Kasumi-1 (cell line): ENCODE measurements at places on chromosomes 2 and 18.

DNA sequence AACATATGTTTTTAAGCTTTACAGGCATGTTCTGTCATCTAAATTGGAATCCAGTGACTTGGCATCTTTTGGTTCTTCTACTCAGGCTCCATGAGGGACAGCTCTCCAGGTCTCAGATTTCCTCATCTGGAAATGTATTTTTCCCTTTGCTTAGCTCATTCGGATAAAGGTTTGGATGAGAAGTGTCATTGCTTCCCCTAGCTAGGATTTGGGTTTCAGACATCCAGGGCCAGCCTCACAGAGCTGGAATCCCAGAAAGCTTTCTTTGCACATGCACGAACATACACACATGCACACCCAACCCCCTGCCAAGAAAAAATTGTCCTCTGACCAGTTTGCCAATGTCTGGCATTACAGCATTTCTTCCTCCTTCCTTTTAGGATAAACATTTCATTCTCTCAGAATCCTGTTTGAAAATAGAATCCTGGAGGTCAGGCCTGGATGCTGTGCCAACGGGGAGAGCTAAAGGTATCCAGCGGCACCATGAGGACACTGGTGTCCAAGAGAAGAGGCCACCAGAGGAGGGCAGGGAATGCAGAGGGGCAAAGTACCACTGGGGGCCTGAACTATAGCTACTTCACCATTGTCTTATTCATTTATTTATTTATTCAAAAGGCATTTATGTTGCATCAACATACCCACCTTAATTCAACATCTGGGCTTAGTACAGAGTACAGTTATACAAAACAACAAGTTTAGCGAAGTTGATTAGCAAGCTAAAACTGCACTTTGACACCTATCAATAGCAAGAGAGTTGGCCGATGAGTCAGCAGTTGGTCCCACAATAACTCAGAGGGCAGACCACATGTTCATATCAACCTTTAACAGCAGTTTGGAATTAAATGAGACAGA lies 97.9 kb upstream of the ATL2 start:
- no peak for DNase-seq

DNA sequence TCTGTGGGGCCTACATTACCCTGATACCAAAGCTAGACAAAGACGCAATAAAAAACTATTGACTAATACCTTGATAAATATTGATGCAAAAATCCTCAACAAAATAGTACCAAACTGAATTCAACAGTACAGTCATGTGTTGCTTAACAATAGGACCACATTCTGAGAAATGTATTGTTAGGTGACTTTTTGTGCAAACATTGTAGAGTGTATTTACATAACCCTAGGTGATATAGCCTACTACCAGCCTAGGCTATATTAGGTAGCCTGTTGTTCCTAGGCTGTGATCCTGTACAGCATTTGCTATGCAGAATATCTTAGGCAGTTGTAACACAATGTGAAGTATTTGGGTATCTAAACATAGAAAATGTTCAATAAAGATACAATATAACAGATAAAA lies 36.7 kb downstream of the CCDC138 start:
- no peak for DNase-seq

- DNase-seq, result no peak
These were observed 7.4 kb downstream of the LCT start for GRCh38 chr2:135829378-135830135.

- no peak for DNase-seq
These were observed 115.7 kb downstream of the MYO1B start for GRCh38 chr2:191360918-191361317.

DNA sequence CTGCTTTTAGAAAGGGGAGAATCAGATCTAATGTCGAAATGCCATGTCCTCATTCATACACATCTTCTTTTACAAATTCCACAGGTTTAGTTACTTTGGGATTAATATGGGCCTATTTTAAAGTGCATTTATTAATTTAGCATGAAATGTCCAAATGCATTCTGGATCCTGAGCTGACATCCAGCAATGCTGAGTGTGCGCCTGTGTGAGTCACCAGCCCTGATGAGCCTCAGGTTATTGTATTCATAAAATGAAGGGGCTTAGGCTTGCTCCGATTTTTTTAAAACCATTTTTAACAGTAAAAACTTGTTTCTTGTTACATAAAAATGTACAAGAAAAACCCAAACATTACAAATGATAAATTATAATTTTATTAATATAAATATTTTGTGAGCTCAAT lies 94.1 kb downstream of the SH3YL1 start:
- DNase-seq, result no peak

- DNase-seq, result no peak
These were observed 713.7 kb downstream of the DSC3 start for GRCh38 chr18:30328839-30329238.

DNA sequence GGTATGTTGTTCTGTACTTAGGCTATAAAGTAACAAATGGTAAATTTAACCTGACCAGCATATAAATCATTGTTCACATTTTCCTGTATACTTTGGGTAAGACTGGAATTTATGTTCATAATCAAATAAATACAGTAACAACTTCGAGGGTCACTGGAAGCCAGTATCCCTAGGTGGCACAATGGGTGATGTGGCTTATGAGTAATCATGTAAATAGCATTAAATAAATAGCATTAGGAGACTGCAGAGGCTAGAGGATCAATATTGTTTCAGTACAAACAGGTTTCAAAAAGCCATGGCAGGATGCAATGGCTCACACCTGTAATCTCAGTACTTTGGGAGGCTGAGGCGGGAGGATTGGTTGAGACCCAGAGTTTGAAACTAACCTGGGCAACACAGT lies 690.6 kb downstream of the SLC4A3 start:
- no peak for DNase-seq

DNA sequence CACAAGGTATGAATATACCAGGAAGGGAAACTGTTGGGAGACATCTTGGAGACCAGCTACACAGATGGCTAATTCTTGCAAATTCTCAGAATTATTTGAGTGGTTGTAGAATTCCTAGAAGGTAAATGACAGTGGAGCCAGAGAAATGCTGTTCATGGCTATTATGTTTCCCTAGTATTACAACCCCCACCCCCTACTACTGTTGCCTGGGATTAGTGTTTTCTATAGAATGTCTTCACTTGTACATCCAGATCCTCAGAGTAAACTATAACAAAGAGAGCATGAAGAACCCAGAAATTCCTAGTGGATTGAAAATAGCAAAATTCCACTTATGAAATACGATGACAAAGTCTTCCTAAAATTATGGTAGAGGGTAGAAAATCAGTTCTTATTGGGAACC lies 15.3 kb downstream of the LGALSL start:
- DNase-seq, result no peak

DNA sequence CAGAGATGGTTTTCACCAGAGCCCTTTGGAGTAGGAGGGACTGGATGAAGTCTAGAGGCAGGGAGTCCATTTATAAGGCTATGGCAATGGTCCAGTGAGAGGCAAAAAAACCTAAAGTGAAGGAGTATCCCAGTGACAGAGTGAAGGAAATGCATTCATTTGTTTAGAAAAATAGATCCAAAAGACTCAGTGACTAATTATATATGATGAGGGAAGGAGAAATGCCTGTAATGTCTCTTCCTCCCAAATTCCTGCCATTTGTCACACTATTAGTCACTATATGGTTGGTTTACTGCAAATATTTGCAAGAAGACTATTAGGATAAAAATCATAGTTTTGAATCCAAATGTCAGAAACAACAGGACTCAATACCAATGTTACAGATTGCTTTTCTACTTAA lies 104.2 kb downstream of the ZNF521 start:
- DNase-seq, result no peak

GRCh38 chr2:32436150-32436549 lies 79.3 kb downstream of the BIRC6 start:
- no peak for DNase-seq

DNA sequence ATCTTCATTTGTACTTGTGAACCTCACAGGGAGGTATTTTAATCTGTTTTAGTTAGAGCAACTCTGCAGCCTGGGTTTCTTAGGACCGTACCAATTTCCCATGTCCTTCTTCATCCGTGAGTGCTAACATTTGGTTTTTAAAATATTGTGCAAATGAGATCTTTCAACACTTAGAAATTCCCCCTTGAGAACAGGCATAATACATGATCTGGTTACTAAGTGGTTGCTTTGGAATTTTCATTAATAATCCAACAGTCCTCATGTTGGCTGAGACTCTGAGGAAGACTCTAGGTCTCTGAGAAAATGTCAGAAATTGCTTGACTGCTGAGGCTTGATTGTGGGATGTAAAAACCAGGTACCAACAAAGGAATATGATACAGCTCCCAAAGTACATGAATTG lies 125.6 kb upstream of the CDCA7 start:
- DNase-seq, result no peak

DNA sequence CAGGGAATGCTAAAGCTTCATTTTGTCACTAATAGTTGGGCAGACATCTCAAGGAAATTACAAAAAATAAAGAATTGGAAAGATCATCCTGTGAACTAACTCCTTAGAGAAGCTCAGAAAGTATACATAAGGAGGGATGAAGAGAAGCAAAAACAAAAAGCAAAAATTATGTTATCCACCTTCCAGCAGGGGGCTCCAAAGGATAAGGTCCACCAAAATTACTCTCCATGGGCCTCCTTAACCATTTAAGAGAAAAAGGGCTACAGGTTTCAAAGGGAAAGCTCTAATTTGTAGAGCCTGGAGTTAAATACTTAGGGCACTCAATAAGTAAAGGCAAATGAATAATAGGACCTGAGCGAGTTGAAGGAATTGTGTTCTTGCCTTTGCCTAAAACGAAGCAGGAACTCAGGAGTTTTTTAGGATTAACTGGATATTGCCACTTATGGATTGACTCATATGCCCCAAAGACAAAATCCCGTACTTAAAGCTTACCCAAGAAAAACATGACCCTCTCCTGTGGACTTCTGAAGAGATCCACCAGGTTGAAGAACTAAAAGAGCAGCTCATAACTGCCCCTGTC lies 1167.9 kb downstream of the DSC3 start:
- peak; percentile 75 for DNase-seq

DNA sequence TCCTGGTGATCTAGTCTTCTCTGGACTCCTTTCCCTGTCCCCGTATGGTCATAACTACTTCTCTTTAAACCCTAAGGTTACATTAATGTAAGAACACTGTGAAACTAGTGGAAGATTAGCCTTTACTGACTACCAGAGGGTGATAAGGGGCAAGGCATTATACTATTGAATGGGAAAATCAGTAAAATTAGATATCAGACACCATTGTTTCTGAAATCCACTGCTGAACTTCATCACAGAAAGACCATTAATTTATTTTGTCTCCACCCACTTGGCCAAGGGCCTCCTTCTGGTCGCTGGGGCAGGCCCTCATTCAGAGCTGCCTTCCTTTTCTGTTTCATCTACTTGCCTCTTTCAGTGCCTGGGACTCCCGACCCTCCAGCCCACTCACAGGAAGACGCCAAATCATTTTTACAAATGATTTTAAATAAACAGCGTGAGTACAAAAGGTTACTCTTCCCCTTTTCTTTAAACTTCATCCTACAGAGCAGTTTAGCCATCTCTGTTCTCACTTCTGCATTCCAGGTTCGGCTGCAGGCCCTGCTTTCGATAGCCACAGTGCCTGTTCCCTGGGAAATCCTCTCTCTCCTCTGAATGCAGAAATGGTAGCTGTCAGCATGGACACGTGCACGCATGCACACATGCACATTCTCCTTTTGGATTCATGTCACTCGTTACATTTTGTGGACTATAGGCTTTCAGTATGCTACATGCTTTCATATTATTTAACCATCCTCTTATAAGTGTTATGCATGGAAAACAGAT lies 70.3 kb upstream of the DOCK10 start:
- no peak for DNase-seq

- DNase-seq, result no peak
These were observed 97.9 kb upstream of the TAF1B start for GRCh38 chr2:9745153-9745899.

GRCh38 chr2:64250751-64251423 lies 106.7 kb upstream of the PELI1 start:
- DNase-seq, result no peak

DNA sequence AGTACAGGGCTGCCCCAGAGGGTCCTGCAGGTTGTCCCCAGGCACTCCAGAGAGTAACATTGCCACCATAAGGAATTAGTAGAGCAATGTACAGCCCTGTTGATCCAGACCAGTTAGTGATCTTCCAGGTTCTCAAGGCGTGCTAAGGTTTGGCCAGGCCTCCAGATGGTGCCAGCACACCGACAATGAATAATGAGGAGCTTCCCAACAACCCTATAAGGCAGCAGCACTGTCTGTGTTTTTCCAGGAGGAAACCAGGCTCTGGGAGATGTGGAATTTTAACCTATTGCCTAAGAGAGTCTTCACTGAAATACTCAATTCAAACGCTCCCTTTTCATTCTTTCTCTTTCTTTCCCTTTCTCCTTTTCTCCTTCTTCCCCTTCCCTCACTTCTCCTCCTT lies 122.1 kb downstream of the MGAT5 start:
- DNase-seq, result no peak

DNA sequence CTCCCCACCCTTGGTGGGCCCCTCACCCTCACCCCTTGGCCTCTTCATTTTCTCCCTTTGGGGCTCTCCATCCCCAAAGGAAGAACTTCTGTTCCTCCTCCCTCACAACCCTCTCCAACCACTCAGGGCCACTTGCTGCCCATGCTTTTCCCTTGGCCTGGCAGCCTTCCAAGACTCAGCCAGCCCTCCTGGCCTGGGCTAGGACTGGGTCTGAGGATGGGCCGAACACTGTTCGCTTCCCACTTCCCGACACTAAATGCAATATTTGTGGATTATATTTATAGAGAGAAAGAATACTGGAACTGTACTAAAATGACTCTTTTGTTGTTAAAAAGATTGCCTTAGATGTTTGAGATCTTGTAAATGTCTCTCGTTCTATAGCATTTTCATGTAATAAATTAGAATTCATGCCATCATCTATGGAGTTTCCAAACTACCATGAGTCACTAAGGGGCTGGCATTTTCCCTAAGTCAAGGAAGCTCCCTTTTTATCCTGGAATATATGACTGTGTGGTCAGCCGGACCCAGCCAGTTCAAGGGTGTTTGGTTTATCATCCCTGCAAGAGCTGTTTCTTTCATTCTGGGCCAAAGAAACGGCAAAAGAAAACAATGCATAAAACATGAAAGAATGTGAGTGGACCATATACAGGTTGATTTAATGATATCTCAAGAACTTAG lies 3.8 kb downstream of the CXCR2 start:
- no peak for DNase-seq

DNA sequence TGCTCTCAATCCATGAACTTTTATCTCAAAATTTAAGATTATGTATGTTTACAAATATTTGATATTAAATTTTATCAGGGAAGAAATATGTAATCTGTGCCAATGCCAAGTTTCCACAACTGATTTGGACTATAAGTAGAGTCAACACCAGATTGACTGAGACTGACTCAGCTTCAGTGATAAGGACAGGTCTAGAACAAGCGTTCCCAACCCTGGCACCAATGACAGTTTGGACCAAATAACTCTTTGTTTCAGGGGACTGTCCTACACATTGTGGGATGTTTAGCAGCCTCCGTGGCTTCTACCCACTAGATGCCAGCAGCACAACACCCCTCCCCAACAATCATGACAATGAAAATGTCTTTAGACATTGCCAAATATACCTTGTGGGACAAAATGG lies 165.3 kb downstream of the THADA start:
- no peak for DNase-seq

DNA sequence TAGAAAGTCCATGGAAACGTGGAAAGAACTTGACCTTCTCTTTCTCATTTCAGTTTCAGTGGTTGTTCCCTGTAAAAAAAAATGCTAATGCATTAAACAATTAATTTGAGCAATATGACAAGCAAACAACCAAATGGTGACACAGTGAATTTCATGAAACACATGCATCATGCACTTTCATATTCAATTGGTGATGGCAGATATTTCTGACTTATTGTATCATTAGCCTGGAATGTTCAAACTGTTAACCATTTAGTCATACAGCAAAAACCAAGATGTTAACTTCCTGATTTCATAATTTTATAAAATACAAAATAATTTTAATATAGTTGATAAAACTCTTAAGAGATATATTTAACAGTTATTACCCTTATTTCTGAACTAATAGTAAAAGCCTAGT lies 85.5 kb downstream of the SCN1A start:
- DNase-seq, result no peak
